ENCODE measurements at places on chromosomes 16 and 17.

- DNase-seq = no peak
These were observed 181.4 kb downstream of the ENGASE start for GRCh38 chr17:79255926-79256585.

DNA sequence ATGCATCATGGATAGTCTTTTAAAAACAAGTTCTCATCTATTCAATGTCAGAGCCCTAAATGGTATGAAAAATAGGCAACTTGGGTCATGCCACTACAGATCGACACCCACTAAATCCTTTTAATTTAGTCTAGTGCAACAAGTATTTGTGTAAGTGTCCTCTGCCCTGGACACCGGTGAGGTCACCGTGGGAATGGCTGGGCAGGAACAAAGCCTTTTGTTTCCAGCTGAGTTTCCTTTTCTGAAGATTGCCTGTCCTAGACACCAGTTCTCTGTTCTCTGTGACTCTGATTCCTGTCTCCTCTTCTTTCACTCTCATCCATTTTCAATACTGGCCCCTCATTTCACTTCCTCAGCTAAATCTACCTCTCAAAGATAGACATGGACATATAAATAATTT, 446.5 kb downstream of the MAF start:
- DNase-seq = no peak

DNA sequence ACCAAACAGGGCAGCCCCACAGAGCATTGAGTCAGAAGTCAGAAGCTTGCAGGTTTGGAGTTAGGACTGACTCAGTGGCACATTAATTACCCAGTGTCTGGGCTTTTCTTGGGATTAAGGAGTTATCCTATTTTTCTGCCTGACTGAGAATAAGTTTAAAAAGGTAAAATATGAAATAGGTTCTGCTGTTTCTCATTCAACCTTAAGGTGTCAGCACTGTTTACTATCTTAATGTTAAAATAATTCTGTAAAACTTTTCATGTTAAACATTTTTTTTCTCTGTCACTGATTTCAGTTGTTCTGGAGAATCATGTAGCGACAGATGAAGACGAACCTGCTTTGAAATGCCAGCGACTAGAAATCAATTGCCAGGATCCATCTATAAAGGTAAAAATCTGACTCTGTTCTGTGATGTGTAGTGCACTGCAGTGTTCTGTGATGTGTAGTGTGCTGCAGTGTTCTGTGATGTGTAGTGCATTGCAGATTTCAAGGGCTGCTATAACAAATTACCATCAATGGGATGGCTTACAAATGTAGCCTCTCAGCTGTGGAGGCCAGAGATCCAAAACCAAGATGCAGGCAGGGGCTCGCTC, 128.0 kb downstream of the LAT start:
- no peak for DNase-seq

DNA sequence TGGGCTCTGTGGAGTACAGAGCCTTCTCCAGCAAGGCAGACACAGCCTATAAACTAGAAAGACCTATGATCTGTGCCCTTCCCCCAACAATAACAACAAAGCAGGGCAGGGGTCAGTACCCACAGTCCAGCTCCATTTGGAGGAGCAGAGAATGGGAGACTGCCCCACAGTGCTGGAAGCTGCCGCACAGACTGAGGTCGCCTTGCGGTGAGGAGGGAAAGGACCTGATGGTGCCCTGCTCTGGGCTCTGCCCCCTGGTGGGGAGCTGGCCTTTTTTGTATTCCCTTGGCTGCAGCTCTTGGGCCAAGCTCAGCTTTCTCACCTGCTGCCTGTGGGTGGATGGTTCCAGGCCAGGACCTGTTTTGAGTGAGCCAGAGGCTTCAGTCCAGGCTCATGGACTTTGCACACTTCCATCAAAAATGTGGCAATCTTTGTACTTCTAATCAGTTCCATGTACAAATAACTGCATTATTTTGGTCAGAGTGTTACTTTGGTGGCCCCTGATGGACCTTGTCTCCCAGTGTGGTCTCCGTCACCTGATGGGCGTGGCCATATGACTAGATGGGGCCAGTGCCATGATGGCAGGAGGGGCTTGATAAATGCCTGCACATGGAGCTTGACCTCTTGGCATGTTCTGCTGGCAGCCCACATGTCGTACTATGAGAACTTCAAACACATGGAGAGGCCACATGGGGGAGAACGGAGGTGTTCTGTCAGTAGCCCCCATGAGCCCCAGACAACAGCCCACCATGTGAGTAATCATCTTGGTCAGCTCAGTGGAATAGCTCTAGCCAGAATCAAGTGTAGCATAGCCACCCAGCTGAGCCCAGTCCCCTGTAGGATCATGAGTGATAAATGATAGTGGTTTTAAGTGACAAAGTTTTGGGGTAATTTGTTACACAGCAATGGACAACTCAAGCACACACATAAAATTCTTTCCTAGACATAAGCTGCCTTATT, 24.2 kb downstream of the B9D1 start:
- peak; percentile 78 for DNase-seq

DNA sequence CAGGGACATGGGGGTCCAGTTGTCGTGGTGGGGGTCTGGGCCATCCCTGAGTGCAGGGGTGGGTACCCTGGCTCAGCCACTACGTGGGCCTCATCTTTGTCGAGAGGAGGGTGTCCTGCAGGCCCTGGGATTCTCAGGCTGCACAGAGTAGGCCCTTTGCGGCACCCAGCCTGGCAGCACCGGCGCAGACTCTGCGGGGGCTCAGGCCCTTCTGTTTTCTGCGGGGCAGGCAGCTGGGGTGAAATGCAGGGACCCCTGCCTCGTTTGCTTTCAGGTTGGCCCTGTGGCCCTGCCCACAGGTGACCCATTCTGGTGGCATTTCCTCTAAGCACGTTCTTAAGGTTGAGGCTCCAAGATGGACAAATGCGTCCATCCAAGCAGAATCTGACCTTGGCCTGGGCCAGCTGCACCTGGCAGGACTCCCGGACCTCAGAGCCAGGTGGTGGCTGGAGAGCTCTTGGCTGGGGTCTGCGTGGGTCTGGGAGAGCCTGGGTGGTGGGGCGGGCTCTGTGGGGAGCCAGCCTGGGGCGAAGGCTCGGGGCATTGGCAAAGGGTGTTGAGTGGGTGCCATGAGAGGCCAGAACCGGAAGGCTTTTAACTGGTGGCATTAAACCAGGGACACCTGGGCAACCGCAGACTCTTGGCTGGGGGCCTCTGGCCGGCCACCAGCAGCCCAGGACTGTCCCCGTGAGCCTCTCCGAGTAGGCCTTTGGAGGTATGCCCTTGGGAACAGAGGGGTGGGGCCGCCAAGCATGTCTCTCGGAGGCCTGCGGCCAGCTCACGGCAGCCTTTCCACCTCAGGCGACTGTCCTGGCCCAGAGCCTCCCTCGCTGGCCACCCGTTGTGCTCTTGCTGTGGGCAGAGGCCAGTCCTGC, 16.9 kb downstream of the PRSS27 start:
- no peak for DNase-seq

DNA sequence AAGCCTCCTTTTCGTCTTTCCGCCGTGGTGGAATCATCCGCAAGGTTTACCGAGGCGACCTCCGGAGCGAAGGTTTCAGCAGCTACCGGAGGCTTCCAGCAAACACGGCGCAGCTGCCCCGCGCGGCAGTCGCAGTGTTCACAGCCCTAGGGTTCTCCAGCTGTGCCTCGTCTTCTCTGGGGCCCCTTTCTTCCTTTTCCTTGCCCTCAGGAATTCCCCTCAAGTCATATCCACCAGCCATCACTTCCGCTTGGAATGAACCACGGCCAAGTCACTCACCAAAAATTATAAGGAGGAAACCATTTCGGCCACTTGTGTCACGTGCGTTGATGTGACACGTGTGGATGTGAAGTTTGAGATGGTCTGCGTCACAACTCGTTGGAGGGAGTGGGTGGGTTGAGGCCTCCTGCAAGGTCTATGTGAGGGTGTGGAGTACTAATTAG, 636 bp upstream of the ERN1 start:
- DNase-seq = no peak

GRCh38 chr16:73483076-73483791, 435.3 kb upstream of the ZFHX3 start:
- DNase-seq = no peak

GRCh38 chr17:76678330-76678729, 32.4 kb downstream of the MXRA7 start:
- peak; percentile 70 for DNase-seq

GRCh38 chr17:73643001-73643851, 1.0 kb downstream of the SDK2 start:
- peak; percentile 76 for DNase-seq

- no peak for DNase-seq
These were observed 29.2 kb downstream of the CLUH start for GRCh38 chr17:2682176-2682938.

DNA sequence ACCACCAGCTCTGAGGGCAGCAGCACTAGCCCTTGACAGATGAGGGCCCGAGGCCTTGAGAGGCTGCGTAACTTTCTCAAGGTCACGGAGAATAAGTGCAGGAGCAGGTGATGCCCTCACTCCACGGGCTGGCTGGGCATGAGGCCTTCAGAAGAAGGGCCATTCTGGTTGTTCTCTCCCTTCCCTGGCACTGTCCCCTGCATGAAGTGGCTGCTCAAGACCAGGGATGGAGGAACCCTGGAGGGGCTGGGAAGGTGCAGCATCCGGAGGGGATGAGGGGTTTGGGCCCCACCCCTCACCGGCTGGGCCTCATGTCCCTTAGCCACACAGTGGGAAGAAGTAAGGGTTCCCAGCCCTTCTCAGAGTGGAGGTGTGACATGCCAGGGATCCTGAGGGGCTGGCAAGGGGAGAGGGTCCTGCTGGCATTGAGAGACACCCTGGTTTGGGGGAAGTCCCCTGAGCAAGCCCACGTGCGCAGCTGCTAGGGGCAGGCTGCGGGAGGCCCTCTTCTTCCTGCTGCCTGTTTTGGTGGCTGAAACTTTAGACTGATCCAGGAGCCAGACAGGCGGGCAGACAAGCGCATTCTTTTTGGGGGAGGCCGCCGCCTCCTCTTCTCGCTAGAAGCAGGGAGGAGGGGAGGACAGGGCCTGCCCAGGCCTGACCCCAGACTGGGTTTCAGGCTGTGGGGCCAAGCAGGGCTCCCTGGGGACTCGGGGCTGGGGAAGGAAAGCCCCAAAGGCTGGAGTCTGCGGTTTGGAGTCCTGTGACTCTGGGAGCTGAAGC, 74.0 kb downstream of the N4BP1 start:
- DNase-seq = peak; percentile 74

DNA sequence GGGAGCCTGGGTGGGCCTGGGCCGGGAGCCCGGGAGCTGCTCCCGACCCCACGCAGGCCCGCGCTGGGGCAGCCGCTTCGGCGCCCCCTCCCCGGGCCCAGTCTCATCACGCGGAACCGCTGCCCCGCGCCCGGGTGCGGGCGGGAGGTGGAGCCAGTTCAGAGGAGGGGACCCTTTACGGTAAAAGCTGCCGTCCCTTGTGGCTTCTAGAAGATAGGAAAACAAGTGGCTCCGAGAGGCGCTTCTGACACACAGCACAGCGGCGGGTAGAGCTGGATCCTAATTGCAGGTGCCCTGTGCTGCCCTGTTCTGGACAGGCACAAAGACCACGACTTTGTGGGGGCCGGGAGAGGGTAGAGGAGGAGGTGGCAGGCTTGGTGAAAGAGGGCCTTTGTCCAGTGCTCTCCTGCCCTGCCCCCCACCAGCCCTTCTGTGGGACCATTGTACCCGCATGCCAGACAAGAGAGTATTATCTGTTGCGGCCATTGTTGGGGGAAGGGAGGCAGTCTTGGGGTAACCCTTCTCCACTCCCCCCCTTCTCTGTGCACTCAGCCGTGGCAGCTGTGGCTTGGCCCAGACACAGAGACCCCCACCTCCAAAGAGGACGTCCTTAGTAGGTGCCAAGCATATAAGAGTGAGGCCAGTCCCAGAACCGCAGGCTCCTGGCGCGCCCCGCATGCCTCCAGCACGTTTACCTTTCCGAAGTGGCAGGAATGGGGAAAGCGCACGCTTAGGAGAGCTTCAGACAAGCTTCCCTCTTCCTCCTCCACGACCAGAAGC, 736 bp downstream of the CNP start:
- DNase-seq = peak; percentile 74

DNA sequence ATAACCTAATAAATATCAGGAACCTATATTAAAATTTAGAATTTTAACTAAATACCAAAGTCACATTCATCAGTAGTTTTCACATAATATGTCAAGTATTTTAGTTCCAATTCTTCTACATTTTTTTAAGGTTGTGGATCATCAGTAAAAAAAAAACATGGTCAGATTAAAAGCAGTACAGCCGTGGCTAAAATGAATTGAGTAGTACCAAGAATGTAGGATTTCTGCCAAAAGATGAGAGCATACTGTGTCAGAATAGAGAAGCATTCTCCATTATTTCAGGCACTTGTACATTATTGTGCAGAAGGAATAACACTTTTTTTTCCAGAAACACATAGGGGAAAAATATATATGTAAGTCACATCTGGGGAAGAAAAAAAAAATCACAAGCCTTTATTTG, 1176.1 kb downstream of the CDH11 start:
- no peak for DNase-seq

GRCh38 chr16:3861808-3862451, 18.6 kb downstream of the CREBBP start:
- DNase-seq = no peak

- DNase-seq = no peak
These were observed 19.2 kb downstream of the UNC119 start for GRCh38 chr17:28533091-28533807.

DNA sequence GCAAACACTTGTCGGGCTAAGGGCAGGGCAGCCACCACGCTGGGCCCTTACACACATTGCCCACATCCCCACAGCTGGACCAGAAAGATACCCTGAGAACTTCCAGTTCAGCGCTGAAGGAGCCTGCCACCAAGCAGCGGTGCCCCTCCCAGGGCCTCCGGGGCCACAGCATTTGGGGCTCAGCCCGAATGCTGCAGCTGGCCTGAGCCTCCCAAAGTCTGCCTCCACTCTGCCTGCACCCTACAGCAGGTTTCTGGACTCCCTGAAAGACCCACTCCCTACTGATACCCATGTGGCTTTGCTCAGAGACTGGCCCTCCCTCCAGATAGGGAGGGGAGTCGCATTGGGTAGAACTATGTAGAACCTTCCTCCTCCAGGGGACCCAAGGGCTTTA, 1.5 kb downstream of the MCRIP1 start:
- peak; percentile 76 for DNase-seq

Measured in activated CD8-positive, alpha-beta memory T cell treated with anti-CD3 and anti-CD28 coated beads for 24 hours (primary cell).